Stimulated activated CD4-positive, alpha-beta T cell treated with anti-CD3 and anti-CD28 coated beads, Interleukin-4, amount 100 ng/mL, for 1 hour (primary cell): ENCODE measurements at places on chromosomes 2 and 18.

- DNase-seq, result no peak
Observed at GRCh38 chr2:33583194-33583938, 15.7 kb downstream of the FAM98A start.

GRCh38 chr2:29012211-29012681 is 31.1 kb downstream of the TOGARAM2 start:
- DNase-seq, result no peak

DNA sequence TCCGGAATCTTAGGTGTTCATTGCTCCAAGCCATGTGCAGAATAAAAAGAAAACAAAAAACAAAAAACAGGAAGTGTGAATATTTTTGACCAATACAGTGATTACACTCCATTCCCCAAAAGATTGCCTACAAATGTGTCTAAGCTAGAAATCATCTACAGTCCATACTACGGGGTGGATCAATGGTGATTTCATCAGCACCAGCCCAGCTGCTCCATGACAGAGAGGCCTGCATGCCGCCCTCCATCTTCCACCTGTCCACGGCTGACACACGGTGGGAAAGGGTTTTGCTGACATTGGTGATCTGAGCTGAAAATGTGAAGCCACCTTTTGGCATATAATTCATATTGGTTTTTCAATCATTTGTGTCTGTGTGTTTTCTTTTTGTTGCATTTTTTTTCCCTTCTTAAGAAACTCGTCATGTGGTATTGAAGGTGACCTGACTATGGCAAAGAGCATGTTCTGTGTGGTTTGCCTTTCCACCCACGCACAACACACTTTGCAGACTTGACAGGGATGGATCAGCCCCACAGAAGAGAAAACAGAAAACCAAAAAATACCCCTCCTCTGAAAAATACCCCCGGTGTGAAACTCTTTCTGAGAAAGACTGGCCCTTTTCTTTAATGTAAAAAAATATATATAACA is 533.1 kb downstream of the RNF144A start:
- peak; percentile 40 for DNase-seq

DNA sequence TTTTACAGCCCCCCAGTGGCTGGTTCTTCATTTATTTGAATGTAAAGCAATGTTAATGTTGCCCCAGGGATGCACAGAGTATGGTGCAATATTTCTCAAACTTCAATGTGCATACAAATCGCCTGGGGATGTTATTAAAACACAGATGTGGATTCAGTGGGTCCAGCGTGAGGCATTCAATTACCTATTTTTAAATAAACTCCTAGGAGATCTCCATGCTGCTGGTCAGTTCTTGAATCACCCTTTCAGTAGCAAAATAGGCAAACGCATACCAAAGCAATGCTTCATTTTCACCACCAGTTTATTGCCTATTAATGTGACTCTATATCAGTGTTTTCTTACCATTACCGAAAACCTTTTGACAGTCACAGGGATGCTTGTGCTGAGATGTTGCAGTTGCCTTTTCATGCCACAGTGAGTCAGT is 530.7 kb downstream of the CBLN2 start:
- DNase-seq, result no peak

- no peak for DNase-seq
Observed at GRCh38 chr2:12177455-12178288, 431.2 kb downstream of the LPIN1 start.

GRCh38 chr2:64137567-64137966 is 6.7 kb downstream of the PELI1 start:
- no peak for DNase-seq

DNA sequence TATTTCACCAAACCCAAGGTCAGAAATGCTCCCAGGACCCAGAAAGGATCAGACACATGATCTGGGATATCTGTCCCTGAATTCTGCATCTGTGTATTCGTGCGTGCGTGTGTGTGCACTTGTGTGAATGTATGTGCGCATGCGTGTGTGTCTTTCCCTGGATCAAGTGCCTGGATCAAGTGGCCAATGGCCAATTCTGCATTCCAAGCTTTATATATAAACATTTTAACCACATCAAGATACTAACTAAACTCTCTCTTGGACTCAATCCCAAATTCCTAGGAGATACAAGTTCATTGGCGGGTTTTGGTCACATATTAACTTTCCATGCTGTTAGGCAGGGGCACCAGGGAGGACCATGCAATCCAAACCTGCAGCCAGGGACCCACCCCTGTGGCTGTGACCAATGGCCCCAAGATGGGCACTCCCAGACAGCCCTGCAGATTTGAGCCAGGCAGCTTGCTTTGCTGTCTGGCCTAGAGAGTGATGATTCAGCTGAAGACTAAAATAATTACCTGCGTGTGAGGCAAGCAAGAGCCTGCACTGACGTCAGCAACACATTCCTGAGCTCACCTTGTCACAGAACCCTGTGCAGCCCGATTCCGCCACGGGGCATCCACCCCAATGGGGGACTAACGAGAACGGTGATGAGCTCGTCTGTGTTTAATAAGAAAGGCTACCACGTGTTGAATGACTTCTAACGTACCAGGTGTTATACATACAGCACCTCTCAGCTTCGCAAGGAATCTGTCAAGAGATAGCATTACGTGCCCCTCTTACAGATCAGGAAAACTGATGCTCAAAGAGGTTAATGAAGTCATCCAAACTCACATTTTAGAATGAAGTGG is 45.3 kb upstream of the ROCK2 start:
- DNase-seq, result no peak

DNA sequence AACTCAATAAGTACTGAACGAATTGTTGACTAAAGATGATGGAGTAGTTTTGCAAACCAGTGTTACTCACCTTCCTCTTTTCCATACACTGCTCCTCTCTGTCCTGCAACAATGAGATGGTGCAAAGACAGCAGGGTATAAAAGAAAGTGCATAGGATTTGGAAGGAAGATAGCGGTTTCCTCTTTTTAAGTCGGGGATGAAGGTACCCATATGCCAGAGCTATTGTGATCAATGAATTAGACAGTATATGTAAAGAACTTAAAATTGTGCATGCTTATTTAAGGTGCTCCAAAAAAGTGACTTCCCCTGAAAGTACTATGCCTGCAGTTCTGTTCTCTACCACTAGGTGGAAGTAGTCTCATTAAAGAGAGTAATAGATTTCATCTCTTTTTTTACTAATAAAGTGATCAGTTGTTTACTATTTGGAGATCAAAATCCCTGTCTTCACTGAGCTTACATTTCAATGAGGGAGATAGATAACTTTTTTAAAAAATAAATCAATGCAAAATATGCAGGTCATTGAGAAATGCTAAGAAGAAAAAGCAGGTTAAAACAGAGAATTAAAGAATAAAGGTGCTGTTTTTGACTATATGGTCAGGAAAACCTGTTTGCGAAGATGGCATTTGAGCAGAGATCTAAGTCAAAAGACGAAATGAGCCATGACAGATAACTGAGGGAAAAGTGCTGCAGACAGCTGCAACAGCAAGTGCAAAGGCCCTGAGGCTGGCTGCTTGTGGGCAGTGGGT is 339.7 kb upstream of the SLC14A2 start:
- DNase-seq, result no peak

GRCh38 chr2:161112908-161113307 is 47.3 kb upstream of the TANK start:
- no peak for DNase-seq

DNA sequence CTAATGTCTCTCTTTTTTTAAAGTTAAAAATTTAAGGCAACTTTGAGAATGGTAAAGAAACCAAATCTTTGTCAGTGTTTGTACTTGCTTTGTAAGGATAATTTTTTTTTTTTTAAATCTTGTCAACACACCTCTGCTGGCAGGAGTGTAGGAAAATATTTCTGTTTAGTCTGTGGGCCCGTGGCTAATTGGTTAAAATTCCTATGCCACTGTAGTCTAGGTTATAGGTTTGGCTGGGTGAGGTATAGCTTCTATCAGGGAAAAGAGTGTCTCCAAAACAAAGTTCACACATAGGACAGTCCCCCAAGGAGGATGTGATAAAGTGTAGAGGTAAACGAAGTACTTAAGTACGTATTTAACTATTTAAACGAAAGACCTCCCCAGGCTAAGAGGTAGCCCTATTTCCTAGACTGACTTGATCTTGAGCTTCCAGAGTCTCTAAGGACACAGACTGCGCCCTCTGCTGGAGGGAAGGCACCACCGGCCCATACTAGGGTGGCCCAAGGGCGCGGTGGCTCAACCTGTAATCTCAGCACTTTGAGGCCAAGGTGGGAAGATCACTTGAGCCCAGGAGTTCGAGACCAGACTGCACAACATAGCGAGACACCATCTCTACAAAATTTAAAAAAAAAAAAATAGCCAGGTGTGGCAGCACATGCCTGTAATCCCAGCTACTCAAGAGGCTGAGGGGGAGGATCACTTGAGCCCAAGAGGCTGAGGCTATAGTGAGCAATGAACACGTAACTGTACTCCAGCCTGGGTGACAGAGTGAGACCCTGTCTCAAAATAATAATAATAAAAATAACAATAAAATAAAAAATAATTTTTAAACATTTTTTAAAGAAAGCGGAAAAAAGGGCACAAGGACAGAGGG is 8.9 kb downstream of the TEX44 start:
- peak; percentile 82 for DNase-seq

GRCh38 chr18:79389689-79390088 is 6.0 kb upstream of the NFATC1 start:
- DNase-seq, result no peak

DNA sequence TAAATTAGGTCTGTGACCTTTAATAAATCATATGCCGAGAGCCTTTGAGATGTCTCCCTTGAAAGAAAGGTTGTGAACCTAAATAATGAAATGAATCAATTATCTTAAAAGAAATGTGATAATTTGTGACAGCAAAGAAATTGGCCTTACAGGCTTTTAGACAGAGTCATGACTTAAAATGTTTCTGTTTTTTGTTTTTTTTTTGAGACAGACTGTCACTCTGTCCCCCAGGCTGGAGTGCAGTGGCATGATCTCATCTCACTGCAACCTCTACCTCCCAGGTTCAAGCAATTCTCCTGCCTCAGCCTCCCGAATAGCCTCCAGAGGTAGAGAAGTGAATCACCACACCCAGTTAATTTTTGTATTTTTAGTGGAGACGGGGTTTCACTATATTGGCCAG is 898.0 kb downstream of the CNTNAP5 start:
- no peak for DNase-seq

DNA sequence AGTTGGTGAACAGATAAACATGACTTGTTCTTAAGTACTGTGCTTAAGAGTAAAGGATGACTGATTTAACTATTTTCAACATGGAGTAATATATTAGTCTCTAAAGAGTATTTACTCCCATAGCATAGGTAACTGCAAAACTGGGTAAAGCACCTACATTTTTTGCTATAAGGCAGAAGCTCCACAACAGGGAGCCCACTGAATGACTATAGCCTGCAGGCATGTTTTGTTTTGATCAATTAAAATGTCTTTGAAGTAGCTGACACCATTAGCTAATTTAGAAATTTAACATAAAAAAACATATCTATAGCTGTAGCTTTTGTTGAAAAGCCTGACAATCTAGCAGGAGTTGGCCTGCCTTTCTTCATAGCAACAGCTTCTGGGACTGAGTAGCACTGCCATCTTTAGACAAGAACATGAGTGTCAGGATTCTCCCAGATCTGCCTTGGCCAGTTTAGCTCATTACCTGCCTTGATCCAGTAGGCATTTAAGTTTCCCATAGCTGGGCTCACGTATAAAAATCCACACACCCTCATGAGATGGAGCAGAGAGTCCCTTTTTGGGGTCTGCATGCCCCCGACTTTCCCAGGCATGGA is 1935.1 kb upstream of the PIK3C3 start:
- DNase-seq, result no peak

GRCh38 chr2:212027681-212028628 is 510.6 kb downstream of the ERBB4 start:
- DNase-seq, result no peak

DNA sequence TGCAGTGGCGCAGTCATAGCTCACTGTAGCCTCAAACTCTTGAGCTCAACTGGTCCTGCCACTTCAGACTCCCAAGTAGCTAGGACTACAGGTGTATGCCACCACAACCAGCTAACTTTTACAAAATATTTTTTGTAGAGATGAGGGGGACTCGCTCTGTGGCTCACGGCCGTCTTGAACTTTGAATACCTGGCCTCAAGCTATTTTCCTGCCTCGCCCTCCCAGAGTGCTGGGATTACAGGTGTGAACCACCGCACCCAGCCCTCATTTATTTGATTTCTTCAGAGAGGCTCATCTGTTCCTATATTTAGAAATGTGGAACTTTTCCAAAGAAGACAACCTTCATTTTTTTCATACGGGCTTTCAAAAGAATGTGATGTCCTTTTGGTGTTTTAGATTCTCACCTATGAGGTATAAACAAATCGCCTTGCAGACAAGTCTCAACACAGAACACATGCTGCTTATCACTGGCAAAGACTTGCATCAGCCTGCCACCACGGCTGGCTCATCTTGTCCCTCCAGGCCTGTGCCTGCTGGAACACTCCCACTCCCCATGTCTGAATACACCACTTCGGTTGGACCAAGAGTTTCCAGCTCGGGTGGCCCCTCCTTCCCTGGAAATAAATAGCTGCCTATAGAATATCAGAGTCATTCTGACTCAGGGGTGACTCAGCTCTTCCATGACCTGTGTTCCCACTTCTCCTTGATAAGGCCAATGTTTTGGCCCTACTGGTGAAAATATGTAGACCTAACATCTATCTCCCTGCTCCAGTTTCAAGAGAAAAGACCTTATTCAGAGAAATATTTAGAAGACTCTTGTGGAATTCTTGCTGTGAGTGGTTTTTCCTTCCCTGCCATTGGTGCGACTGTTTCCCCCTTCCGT is 202.6 kb downstream of the TGIF1 start:
- DNase-seq, result peak; percentile 44

GRCh38 chr2:45606796-45607195 is 4.3 kb downstream of the SRBD1 start:
- DNase-seq, result no peak

- peak; percentile 77 for DNase-seq
Observed at GRCh38 chr2:105744091-105744908, 412 bp upstream of the NCK2 start.

DNA sequence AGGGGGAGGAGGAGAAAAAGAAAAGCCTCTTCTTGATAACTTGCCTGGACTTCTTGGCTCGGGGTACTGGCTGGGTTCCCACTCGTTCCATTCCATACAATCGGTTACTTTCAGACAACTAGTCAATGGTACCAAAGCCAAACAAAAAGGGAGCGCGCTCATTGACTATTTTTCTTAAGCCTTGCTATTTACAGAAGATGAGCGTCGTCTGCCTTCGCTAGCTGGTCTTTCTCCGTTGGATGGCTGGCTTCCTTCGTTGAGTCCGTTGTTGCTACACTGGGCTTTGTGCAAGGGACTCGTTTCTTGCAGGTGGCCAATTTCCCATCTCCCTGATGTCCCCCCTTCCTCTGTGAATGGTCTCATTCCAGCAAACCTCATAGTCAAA is 260.4 kb downstream of the ZNF516 start:
- no peak for DNase-seq
